AG10803 (cell line): ENCODE measurements at places on chromosomes 16 and 17.
A peak's percentile ranks its signal among the peaks of the same experiment; 100 is the strongest.

DNA sequence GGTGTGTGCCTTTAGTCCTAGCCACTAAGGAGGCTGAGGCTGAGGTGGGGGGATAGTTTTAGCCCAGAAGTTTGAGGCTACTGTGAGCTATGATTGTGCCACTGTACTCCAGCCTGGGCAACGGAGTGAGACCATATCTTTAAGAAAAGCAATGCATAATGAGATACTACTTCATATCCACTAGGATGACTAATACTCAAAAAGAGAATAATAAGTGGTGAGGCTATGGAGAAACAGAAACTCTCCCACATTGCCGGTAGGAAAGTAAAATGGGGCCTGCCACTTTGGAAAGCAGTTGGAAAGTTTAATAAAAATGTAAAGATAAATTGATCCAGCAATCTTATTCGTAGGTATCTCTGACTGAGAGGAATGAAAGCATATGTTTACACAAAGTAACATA, 4.6 kb upstream of the NPIPB2 start:
- DNase-seq = no peak

GRCh38 chr17:12773153-12773552, 16.1 kb upstream of the ARHGAP44 start:
- no peak for DNase-seq

DNA sequence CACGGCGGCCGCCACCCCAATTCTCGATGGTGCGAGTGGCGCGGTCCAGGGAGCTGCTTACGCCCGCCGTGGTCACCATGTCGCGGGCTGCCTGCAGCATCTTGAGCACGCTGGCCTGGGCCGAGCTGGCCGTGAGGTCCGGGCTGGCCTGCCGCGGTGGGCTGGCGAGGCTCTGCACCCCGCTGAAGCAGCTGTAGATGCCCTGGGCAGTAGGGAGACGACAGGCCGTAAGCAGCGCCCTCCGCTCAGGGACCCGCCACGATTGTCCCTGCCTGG, 16.4 kb downstream of the GRIN2C start:
- DNase-seq = no peak

DNA sequence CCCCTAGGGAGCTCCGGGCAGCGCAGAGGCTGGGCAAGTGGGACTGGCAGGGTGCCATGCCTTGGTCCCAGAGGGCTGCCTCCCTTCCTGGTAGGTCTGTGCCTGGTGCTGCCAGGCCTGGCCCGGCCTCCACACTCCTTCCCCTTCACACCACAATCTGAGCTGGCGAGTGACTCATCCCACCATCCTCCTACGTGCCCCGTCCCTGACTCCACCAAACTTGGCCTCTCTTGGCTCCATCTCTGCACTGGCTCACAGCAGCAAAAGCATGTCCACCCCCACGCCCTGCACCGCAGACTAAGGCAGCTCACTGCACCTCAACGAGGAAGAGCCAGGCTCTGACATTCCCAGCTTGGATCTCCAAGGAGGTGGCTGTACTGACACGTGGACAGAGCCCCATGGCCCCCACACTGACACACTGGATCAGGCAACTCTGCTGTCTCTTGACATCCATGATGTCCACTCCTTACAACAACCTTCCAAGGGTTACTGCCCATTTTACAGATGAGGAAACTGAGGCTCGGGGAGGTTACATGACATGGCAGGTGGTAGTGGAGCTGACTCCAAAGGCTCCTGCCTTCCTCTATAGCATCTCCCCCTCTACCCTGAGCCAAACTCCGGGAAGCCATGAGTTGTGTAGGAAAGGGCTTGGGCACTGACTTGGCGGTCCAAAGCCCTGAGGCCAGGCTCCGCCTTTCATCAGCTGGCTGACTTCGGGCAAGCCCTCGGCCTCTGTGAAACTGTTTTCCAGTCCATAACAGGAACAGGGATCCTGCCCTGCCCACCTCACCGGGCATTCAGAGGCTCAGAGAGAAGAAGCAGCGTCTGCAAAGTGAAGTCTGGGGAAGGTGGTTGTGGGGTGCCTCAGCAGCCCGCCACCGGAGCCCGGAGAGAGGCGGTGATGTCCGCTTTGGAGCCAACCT, 20.1 kb upstream of the KRT19 start:
- DNase-seq = peak; percentile 98

DNA sequence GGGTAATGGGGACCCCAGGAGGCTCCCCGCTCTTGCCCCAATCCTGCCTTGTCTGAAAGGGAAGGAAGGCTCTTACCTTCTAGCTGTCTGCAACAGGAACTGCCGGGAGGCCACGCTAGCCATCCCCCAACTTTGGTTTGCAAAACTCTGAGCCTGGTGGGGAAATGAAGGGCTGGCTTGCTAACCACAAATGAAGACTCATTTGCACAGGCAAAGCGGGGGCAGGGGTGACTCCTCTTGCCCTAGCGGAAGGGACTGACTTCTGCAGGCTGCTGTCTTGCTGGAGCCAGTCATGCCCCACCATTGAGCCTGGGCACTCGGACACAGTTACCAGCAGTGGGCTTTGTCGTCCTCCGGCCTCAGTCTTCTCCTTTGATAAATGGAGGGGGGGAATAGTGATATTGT, 52.6 kb downstream of the PLCG2 start:
- DNase-seq = peak; percentile 12

DNA sequence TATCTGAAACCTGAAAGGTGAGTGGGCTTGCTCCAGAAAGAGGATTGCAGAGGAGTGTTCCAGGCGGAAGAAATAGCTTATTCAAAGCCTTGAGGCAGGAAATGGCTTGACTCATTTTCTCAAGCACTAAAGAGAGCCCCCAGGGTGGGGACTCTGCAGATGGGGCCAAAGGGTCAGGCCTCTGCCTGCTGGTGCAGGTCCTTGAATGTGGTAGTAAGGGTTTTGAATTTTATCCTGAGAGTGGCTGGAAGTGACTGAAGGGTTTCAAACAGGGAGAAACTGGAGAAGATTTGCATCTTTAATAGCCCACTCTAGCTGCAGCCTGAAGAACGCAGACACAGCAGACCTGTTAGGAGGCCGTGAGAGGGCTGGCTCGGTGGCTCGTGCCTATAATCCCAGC, 144.4 kb downstream of the CCT6B start:
- no peak for DNase-seq

DNA sequence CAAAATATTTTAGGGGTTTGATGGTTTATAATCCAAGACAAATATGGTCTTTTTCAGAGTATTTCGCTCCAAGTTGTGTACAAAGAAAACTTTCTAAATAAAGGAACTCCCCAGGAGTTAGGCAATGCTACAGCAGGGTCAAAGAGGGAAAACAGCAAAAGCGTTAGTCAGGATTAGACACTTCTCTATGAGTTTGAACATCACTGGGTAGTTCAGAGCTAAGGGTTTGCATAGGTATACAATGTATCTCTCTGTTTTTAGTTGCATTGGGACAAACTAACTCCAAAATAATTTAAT, 34.8 kb downstream of the FAM20A start:
- no peak for DNase-seq

DNA sequence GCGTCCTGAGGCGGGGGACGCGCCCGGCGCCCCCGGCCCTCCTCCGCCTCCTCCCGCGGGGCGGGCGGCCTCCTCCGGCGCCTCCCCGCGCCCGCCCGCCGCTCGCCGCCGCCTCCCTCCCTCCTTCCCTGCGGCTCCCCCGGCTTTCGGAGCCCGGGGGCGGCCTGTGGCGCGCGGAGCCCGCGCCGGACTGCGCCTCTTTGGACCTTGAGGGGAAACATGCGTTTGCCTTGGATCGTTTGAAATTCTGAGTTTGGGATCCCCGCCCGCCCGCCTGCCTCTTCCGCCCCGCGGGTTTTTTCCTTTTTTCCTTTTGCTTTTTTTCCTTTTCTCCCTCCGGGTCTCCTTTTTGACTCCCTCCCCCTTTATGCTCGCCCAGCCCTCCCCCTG, 390 bp downstream of the ZNRF1 start:
- no peak for DNase-seq

DNA sequence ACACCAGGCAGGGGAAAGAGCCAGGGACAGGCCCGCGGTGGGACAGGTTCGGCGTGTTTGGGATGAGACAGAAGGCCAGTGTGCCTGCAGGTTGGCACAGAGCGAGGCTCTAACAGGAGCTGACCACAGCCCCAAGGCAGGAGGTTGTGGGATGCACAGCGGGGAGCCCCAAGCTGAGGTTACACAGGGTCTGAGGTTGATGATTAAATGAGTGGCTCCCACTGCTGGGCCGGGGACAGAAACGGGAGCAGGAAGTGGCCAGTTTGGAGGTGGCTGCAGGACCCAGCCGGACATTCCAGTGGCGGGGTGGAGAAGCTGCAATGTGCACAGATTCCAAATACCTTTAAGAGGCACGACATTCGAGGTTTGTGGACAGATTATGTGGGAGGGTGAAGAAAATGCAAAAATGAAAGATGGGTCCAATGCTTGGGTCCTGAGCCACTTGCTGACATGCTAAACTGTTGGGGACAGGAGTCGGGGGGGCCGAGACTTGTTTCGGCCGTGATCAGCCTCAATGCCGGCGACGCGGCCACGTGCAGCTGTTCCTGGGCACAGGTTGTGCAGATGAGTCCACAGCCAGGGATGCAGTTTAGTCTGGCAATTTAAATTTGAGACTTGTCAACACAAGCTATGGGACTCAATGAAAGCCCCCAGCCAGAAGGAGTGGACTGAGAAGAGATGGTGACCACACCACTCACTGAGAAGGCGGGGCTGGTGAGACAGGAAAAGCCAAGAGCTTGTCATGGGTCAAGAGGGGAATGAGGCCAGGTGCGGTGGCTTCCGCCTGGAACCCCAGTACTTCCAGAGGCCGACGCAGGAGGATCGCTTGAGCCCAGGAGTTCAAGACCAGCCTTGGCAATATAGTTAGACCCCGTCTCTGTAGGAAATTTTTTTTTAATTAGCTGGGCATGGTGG, 8.7 kb downstream of the ENPP7 start:
- DNase-seq = peak; percentile 3

DNA sequence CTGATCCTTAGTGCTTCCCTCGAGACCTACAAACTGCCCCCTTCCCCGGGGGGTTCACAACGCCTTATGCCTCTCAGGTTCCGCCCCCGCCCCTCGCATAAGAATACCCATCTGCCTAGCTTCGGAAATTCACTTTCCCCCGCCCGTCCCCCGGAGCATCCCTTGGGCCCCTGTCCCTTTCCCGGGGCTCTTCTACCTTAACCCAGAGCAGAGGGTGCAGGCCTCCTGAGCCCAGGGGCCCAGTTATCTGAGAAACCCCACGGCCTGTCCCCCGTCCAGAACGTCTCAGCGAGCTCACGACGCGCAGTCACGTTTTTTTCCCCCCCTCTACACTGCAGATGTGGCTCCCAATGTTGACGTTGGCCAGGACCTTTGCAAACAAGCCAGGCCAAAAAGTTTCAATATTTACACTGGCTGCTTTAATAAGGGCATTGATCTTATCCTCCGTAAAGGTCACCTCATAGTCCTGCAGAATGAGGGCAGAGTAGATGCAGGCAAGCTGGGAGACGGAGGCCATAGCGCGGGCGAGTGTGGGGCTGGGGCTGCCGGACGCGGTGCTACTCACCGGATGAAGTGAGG, 1.4 kb upstream of the NBR1 start:
- peak; percentile 44 for DNase-seq

DNA sequence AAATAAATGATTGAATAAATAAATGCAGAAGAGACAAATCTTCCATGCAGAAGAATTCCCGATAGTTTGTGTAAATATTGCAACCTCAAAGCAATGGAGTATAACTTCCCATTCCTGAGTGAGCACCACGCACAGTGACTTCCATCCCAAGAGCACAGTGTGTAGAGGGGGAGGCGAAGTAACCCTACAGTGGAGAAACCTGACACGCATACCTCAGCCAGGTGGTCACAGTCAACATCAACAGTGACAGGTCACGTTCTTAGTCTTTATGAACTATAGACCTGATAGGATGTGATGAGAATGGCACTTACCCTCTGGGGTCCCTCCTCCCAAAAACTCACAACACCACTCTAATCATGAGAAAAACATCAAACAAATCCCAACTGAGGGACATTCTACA, 111.6 kb downstream of the DYNLRB2 start:
- no peak for DNase-seq

- no peak for DNase-seq
Measured at GRCh38 chr16:61969077-61969382, 67.2 kb downstream of the CDH8 start.

GRCh38 chr16:54473226-54473993, 186.8 kb upstream of the IRX3 start:
- DNase-seq = peak; percentile 71

GRCh38 chr16:75565640-75566039, 539 bp upstream of the GABARAPL2 start:
- DNase-seq = no peak

DNA sequence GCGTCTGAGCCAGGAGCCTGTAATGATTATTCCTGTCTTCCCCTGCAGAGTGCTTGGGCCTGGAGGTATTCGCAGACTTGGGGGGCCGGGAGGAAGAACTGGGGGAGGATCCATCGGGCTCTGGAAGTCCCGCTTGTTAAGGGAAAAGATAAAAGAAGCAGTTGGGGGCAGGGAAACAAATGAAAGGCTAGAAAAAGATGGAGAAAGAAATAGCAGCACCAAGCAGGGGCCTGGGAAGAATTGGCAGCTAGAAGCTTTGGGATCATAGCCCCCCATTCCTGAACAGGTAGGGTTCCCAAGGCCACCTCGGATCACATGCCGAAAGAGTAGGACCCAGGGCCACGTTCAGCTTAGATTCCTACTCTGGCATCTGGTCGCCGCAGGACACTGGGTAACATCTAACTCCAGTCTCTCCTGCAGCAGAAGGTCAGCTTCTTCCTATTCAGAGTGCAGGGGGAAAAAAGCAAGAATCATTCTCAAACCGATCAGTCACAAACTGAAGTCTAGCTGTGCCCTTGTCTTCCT, 23.6 kb downstream of the ADAM11 start:
- DNase-seq = no peak

- no peak for DNase-seq
Measured at GRCh38 chr16:83669456-83669855, 138.3 kb upstream of the HSBP1 start.

GRCh38 chr16:74721716-74722115, 21.1 kb upstream of the MLKL start:
- DNase-seq = no peak

DNA sequence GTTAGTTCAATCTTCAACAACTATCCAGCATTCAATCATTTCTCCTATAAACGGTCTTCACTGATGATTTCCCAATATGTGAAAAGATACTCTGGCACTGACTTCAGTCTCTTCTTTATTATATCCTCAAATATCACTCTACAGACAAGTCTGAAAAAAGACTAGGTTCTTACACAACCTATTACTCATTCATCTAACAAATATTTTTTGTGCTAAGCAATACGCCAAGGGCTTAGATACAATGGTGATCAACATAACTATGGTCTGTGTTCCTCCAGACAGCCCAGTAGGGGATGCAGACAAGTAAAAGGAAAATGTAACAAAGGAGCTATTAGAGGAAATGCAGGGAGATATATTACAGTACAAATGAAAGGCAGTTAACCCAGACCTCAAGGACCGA, 63.9 kb downstream of the MYO1D start:
- peak; percentile 80 for DNase-seq
